Smooth muscle cell of the brain vasculature (primary cell): ENCODE measurements at places on chromosomes 16 and 17.

DNA sequence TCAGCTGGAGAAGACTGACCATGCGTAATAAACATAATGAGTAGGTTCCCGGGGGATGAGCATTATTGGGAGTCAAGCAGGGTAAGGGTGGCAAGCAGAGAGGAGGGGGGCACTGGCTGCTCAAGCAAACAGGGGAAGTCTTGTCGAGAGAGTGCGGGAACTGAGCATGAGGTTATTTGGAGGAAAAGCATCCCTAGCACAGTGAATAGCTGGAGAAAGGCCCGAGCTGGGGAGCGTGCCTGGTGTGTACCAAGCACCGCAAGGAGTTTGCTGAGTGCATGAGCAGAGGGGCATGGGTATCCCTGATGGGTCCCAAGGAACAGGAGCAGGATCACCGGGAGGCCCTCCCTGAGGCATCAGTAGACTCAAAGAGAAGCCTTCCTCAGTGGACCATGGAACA is 17.2 kb downstream of the CYTH1 start:
- DNase-seq: no peak

DNA sequence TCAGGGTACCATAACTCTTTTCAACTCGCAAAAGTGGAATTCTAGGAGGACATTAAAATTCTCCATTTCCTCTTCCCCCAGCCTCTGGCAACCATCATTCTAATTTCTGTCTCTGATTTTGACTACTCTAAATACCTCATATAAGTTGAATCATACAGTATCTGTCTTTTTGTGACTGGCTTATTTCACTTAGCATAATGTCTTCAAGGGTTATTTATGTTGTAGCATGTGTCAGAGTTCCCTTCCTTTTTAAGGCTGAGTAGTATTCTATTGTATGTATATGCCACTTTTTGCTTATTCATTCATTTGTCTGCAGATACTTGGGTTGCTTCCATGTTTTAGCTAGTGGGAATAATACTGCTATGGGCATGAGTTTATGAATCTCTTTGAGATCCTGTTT is 12.0 kb downstream of the RNF135 start:
- no peak for DNase-seq

- no peak for DNase-seq
Observed at GRCh38 chr17:62998665-62999393, 32.8 kb downstream of the TANC2 start.

DNA sequence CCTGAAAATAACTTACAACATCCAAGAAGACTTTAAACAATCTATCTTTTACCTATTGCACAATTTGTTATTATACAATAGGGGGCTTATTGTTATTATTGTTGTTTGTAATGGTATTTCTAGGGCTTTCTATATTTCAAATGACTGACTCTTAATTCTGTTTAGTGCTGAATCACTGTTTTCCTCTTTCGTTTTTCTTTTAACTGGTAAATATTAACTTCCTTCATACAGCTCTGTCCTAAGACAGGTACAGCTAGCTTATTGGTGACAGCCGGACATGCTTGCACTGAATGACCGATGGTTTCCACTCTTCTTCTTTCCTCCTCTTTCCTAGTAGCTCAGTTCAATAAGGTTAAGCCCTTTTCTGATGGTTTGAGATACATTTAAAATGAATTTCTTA is 11.6 kb downstream of the KRTAP9-7 start:
- no peak for DNase-seq
